ENCODE measurements at places on chromosomes 2 and 18.

DNA sequence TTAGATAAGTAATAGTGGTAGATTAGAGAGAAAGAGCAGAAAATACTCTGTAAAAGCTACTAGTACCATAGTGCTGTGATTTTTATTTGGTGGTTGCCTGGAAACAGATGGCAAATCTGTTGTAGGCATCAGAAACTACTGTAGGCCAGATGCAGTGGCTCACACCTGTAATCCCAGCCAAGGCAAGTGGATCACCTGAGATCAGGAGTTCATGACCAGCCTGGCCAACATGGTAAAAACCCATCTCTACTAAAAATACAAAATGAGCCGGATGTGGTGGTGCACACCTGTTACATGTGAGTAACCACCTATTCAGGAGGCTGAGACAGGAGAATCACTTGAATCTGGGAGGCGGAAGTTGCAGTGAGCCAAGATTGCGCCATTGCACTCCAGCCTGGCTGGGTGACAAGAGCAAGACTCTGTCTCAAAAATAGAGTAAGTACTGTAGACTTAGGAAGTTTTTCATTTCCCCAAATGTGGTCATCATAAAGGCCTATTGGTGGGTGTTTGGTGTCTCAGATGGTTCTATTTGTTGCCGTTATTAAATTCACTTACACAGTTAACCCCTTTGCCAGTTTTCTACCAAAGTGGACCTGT, 79.6 kb downstream of the SPTBN1 start:
- no peak for DNase-seq

- DNase-seq = peak; percentile 91
Observed at GRCh38 chr2:190205657-190206056, 114.0 kb downstream of the HIBCH start.

DNA sequence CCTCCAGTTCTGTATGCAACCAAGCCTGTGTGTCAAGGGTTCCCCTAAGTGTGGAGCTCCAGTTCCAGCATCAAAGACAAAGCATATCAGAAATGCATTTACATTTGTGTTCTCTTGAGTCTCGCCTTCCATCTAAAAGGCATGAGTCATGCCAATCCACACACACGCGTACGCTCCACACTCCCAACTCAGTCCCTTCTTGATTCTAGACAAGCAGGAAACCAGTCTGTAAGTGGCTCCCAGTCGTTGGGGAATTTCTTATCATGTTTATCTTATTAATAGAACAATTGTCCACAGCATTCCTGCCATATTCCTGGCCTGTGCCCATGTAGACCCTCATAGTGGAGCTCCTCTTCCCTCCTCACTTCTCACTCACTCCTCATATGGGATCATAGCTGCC, 86.4 kb upstream of the SLC35G4 start:
- DNase-seq = no peak

DNA sequence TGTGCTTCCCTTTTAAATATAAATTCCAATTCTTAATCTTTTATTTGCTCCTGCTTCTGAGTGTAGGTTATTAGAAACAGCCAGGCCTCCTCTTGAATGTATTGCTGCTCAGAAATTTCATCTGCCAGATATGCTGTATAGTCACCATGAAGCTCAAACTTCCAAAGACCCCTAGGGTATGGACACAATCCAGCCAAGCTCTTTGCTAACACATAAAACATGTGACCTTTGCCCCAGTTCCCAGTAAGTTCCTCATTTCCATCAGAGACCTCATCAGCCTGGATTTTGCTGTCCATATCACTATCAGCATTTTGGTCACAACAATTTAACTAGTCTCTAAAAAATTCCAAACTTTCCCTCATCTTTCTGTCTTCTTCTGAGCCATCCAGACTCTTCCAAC, 75.2 kb downstream of the MAP2 start:
- peak; percentile 48 for DNase-seq

DNA sequence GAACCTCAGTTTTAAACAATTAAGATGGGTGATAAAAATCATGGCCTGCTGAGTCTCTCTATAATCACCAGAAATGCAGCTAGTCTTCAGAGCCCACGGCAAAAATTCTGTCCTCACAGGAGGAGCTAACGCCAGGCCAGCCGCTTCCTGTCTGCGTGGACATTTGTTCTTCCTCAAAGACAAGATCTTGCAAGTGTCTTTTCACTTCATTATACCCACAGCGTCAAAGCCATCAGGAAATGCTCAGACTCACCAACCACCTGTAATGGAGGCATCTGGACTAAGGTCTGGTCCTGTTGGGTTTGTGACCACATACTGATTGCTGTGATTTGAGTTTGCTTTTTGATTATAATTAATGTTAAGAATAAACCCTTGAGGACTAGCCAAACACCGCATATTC, 473.8 kb upstream of the MC4R start:
- DNase-seq = no peak

GRCh38 chr18:71329114-71329513, 1040.3 kb downstream of the SOCS6 start:
- no peak for DNase-seq

GRCh38 chr18:24502667-24503523, 42.5 kb downstream of the HRH4 start:
- DNase-seq = no peak

DNA sequence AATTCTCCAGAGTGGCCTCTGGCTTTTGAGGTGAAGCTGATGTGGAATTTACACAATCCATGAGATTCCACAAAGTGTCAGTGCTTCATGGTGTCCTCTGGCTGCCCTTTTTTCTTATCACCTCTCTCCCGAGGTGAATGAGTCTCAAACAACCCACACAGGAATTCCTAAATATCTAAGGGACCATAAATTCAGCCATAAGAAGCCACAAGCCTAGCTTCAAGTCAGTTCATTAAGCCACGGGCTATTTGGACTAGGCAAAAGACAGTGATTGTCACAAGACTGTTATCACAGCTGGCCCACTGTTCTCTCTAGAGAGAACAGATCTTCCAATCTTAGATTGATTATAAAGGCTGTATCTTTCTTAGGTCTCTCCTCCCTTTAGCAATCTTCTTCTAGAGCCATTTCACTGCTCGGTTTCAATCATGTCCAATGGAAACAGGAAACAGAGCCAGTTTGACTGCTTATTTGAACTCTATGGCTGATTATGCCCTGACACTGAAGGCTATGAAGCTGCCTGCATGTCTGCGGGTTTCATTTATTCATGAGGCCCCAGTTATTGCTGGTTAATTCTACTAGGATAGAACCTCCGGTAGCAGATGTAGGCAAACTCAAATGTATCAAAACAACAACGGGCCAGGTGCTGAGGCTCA, 4.1 kb downstream of the NEMP2 start:
- DNase-seq = peak; percentile 30

- peak; percentile 70 for DNase-seq
Observed at GRCh38 chr2:55743583-55743982, 49.9 kb upstream of the PNPT1 start.

GRCh38 chr2:45353879-45354278, 257.2 kb downstream of the SRBD1 start:
- DNase-seq = peak; percentile 98

GRCh38 chr18:36711813-36712444, 116.9 kb downstream of the TPGS2 start:
- DNase-seq = peak; percentile 91

DNA sequence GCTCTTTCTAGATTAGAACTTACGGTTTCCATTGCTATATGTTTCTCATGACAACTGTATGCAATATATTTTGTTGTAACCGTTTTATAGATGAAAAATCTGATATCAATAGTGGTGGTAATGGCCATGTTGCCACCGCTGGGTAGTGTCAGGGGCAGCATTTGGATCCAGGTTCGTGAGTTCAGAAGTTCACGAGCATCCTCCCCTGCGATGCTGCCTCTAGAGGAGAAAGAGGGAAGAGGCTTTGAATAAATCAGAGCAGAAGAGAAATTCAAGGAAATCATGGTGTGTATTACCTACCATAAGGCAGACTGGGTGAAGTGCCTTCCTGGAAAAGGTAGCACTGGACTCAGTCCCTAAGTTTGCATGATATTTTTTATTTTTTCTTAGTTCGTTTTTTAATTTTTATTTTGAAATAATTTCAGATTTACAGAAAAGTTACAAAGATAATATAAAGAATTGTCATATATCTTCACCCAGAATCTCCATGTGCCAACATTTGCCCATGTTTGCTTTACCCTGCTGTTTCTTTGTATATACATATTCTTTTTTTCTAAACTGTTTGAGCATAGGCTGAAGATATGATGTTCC, 3.3 kb upstream of the ZBTB7C start:
- no peak for DNase-seq

DNA sequence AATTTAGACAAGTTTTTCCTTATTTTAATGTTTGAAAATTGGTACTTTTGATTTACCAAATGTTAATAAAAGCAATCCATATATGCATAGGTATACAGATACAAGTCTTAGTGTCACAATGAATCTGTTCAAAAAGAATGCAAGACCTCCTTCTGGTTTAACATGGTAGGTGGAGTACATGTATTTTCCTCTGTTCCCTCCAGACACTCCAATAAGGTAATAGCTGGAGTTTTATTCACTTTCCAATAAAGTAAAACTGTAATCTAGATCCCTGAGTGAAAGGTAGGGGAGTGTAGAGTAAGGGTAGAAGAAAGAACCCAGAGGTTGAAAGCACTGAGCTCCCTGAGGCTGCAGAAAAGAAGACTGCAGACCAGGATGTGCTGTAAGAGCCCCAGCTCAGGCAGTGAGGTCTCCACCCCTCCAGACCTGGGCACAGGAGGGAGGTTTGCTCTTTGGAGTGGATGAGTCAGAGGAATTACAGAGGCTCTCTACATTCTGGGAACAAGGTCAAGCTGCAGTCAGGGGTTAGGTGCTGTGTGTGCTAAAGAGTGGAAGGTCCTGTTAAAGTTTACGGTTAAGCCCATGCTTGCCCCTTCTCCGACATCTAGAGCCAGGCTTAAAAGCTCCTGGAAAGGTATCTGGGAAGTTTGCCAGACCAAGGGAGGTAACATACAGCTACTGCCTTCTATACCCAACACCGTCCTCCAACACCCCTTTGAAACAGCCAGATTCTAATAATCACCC, 27.6 kb upstream of the STAT1 start:
- DNase-seq = peak; percentile 77

DNA sequence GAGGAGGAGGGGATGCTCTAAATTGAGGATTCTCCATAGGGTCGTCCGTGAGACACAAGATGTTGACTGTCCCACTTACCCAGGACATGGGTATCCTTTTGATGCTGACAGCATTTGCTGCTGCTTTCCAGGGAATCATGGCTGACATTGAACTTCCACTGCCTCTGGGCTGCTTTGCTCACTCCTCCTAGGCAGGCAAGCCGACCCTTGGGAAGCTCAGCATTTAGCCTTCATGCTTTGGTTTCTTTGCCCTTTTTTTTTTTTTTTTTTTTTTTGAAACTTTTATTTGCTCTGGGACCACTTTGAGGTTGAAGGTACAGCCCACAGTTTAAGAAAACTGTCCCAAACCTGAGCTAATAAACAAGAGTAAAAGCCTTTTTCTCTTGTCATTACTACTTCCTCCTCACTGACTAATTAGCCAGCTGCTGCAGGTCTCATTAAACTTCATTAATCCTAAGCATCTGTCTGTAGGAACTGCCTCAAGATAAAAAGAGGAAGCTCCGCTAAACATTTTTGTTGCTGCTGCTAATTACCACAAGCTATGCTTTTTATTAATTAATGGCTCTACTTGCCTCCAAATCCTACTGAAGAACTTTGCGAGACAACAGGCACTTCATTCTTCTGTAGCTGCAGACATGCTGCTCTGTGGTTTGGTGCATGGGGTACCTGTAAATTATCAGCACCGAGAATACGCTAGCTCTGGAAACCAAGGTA, 125.4 kb downstream of the SPTBN1 start:
- DNase-seq = no peak

- no peak for DNase-seq
Observed at GRCh38 chr18:75916624-75916982, 489.1 kb upstream of the SMIM21 start.

GRCh38 chr2:237590272-237591140, at the start of gene RAB17:
Gene RAB17, minus strand, starts transcription at chr2:237590734. Its CDS starts 4,580 bp downstream, at chr2:237586154.
- DNase-seq = no peak

GRCh38 chr2:198283146-198283545, 478.8 kb downstream of the PLCL1 start:
- peak; percentile 59 for DNase-seq

DNA sequence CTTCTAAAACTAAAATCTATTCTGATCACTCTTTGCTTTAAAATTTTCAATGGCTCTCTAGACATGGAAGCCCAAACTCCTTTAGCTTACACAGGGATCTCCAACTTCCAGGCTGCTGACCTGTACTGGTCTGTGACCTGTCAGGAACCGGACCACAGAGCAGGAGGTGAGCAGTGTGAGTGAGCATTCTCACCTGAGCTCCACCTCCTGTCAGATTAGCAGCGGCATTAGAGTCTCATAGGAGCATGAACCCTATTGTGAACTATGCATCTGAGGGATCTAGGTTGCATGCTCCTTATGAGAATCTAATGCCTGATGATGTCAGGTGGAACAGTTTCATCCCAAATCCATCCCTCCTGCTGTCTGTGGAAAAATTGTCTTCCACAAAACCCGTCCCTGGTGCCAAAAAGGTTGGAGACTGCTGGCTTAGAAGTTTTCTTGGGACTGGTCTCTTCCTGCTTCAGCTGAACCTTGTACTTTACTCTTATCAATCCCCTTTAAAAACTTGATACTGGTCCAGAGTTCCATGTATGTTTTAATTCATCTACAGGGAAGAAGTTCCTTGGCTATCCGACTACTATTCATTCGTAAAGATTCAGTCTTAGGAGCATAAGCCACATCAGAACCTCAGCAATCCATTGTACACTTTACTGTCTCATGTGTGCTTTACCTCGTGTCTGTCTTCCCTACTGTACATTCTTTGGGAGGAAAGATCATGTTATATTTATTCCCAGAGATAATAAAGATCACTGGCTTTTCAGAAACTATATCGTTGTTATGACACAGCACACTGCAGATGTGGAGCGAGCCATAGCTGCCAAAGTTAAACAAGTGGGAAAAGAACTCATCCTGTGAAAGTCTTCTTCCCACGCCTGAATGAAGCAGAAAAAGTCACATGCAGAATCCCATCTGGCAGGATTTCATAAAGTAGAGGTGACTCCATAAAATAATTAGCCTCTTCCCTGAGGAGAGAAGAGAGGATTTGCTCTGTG, 183.8 kb downstream of the LRATD1 start:
- DNase-seq = no peak

GRCh38 chr2:227782804-227783203, 30.8 kb upstream of the CCL20 start:
- DNase-seq = no peak

DNA sequence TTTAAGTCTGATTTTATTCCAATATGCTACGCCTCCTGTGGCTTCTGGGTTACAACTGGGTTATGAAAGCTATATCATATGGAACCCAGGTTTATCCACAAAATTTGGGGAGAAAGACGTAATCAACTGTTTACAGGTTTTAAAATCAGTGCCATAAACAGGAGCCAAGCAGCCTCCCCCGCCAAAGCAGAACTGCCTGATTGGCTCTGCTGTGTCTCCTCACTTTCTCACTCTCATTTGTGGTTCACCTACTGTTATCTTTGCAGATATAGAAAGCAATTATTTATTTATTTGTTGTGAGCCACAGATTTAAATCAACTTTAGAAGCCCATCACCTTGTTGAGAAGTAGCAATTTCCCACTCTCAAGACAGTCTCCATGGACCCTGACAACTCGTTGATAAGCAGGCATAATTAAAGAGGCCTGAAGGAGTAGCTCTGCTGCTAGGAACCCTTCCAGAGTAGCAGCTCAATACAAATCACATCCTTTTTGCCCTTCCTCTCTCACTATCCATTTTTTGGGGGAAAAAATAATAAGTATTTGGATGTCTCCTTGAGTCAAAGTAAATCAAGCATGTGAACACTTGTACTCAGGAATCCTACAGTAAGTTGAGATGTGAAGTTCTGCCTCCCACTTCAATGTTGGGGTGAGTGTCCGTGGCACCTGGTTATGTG, 191.0 kb upstream of the CCDC150 start:
- DNase-seq = no peak
